ENCODE measurements at places on chromosomes 12 and 14. TPM values are rescaled to one million over a fixed set of nuclear protein-coding genes. Genes with fewer than 3 reads are reported as not detected.

DNA sequence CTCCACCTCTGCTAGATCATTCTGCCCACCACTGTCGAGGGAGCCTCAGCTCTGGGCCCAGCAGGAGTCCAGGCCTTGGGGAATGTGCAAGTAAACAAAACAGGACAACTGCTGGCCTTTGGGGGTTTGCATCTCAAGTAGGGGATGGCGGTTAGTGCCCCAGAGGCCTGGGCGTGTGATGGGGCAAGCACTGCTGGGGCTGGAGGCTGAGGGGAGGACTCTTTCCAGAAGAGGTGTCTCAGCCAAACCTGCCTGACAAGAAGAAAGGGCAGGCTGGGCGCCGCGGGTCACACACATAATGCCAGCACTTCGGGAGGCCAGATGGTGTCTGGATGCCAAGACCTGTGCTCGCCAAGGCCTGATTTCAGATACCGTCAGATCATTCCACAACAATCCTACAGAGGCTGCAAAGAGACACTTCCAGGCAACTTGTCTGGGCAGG lies 8.6 kb upstream of the ALDH2 start:
- ATAC-seq = no peak

- ATAC-seq = no peak
Observed at GRCh38 chr12:108029051-108029835, 99.8 kb upstream of the WSCD2 start.

The PDE3A gene
- not detected for total RNA-seq

The AKAP5 gene
- total RNA-seq = 1.0 TPM

The SLC39A9 gene
- total RNA-seq = 61.1 TPM

The LRTM2 gene
- not detected for total RNA-seq

All from activated T-helper 17 cell treated with anti-CD3 and anti-CD28 coated beads, Interleukin-2, amount 50 U/mL, for 72 hours (primary cell).